Psoas muscle (tissue), 8 donors: ENCODE measurements at places on chromosomes 12 and 14. TPM values are rescaled to one million over a fixed set of nuclear protein-coding genes. Genes with fewer than 3 reads are reported as not detected.
A peak's percentile ranks its signal among the peaks of the same experiment; 100 is the strongest.

DNA sequence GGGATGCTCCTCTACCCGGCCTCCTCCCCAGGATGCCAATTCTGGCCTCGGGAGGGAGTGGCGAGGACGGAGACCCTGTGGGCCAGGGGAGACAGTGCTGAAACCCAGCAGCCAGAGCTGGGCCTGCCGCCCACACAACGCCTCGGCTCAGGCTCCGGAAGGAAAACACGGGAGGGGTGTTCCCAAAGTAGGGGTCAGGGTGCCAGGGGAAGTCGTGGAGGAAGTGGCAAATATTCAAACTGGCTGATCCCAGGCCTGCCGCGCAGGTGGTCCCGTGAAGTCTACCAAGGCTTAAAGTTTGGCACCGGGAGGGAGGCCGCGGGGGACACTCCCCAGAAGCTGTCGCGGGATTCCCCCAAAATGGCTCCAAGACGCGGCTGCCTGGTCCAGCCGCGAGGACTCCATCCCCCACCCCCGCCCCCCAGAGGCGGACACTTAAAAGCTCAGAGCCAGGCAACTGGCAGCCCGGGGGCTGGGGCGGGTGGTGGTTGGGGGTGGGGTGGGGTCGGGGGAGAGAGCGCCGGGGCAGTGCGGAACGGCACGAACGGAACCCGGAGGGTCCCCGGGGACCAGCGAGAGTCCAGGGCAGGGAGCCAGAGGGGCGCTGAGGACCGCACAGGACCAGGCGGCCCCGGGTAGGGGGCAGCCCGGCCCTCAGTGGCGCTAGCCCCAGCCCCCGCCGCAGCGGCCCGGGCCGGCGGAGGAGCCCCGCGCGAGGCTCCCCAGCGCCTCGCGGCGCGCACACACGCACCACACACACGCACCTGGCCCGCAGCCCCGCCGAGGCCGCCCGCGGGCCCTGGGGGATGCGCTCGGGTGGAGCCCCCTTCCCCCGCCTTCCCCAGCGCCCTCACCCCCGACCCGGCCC is 20.0 kb downstream of the BEGAIN start:
- no peak for DNase-seq

TMEM30B gene
- 1.2 TPM for total RNA-seq

- DNase-seq = no peak
These were observed 143.1 kb downstream of the BICD1 start for GRCh38 chr12:32249777-32250176.

- DNase-seq = peak; percentile 29
These were observed 647 bp upstream of the ESPL1 start for GRCh38 chr12:53267306-53267998.

CFAP251 gene
- total RNA-seq = 0.36 TPM

GRCh38 chr12:128827724-128828123 is 4.0 kb upstream of the SLC15A4 start:
- DNase-seq = no peak
